NCI-H1092 treated with DMSO at 0.1 percent for 48 hours (cell line): ENCODE measurements at places on chromosomes 2 and 18.

- DNase-seq = no peak
Measured at GRCh38 chr18:49751427-49752094, 61.8 kb downstream of the ACAA2 start.

DNA sequence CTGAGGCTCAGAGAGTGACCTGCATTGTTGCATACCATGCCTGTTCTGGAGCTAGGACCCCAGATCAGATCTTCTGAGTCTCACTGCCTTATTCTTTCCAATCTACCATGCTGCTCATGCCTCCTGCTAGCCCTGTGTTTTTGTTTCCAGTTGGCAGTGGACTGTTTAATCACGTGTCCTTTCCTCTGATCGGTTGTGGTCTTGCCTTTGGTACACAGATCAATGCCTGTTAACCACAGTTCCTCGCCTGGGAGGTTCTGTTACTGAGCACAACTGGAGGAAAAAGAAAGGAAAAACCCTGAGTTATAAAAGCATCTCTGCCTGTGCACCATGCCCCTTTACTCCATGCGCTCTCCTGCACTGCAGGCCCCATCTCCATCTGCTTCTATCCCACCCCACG lies 329.1 kb downstream of the SETBP1 start:
- DNase-seq = no peak

DNA sequence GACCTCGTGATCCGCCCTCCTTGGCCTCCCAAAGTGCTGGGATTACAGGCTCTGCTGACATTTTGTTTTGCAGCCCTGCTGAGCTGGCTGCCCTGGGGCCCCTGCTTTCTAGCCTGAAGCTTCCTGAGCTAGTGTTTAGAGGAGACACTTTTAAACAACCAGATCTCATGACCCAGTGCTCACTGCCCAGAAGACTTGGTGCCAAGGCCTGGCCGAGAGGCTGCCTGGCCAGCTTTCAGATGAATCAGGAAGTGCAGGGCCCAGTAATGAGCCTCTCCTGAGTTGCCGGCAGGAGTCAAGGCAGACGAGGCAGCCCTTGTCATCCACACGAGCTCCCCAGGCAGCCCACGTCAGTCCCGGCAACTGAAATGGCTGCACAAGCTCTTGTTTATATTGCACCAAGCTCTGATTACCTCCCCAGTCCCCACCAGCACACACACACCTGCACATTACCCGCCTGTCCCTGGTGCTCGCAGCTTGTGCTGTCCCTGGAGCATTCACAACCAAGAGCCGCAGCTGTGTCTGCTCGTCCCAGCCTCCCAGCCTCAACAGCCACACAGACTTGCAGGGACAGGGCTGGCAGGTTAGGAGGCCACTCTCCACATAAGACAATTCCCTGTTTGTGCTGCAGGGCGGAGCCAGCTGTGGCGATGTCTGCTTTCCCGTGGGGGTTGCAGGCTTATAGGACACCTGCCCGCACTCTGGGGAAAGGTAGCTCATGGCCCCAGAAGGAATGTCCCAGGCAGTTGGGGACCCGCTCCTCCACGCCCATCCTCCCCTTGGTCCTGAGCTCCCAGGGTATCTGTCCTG lies 331.2 kb upstream of the MYT1L start:
- DNase-seq = peak; percentile 66

GRCh38 chr2:240983361-240983995 lies 14.9 kb upstream of the SNED1 start:
- DNase-seq = peak; percentile 38

DNA sequence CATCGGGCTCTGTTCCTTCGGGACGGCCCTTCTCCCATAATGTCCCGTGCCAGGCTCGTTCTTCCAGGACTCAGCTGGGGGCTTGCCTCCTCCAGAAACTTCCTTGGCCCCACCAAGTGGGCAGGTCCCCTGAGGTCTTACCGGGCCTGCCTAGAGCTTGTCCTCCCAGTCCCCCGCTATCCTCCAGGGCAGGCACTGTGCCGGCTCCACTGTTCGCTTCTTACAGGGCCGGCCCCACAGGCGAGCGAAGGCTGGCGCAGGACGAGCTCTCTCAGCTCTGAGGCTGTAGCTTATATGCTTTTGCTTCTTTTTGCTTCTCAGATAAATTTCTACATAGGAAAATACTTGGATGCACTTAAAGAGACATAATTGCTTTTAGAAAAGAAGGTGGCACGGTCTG lies 229.4 kb downstream of the TWIST2 start:
- DNase-seq = no peak

DNA sequence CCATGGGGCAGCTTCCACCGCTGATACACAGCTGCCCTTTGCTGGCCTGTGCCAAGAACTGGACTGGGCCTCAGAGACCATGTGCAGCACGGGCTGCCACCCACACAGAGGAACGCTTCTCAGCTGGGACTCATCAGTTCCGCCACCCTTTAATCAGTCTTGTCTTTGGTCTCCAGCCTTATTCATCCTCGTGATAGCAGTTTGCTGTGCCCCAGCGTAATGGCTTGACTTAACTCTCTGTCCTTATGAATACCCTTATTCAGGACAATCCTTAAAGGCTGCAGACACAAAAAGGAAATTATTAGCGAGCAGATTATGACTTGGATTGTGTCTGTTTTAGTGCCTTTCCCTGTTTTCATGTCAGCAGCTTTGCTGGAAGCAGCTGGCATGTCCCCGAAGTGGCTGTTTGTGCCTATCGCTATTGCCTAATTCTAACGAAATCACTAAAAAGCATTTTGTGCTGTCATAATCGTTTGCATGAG lies 108.9 kb upstream of the DAPL1 start:
- no peak for DNase-seq

- no peak for DNase-seq
Measured at GRCh38 chr2:164850235-164850634, 8.6 kb upstream of the COBLL1 start.

DNA sequence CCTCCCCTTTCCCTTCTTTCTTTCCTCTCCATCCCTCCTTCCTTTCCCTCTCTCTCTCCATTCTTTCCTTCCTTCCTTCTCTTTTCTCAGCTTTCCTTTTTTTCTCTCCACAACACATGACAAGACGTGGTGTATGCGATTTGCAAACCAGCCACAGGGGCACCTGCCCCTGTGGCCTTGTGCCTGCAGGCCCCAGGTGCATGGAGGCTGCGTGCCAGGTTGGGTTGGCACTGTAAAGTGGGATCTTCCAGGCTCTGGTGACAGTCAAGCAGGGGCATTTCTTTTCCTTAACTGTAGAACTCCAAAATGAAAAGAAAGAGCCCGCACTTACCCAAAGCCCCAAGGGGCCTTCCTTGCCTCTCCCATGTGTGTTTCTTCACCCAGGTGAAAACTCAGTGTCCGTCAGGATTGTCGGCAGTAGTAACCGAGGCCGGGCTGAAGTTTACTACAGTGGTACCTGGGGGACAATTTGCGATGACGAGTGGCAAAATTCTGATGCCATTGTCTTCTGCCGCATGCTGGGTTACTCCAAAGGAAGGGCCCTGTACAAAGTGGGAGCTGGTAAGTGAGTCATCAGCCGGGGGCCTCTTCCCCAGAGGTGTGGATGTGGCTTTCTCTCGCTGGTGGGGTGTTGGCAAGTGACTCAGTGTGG lies 50.9 kb downstream of the MARCO start:
- no peak for DNase-seq

DNA sequence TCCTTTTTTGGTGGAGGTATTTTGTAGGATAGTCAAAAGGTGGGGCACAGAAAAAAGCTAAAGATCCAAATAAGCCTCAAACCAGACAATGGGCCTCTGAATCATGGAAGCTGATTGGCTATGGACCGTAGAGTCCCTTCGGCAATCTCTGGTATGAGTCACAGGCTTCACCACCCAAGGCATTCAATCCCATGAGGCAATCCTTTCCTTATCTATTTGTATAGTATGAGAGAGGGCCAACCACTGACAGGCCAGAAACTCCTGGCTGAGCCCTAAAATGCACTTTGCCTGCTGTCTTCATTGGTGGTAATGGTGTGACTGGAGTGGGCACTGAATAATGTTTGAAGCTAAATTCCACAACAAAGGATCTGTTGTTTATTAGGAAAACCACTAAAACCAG lies 38.7 kb upstream of the MEX3C start:
- no peak for DNase-seq

DNA sequence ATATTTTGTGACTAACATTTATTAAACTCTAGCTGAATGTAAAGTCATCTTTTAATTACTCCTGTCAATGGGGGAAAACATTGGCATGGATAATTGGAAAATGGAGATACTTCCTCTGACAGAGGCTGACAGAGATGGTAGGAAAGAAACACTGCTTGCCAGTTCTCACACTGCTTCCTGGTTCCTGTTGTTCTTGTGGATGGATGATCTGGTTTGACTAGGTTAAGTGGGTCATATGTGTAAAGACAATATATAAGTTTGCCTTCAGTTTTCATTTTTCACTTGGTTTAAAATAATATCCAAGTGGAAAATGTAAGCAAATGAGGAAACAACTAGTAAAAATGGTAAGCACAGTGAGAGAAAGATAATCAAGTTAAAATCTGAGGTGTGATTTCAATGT lies 188.8 kb upstream of the CWC22 start:
- no peak for DNase-seq

DNA sequence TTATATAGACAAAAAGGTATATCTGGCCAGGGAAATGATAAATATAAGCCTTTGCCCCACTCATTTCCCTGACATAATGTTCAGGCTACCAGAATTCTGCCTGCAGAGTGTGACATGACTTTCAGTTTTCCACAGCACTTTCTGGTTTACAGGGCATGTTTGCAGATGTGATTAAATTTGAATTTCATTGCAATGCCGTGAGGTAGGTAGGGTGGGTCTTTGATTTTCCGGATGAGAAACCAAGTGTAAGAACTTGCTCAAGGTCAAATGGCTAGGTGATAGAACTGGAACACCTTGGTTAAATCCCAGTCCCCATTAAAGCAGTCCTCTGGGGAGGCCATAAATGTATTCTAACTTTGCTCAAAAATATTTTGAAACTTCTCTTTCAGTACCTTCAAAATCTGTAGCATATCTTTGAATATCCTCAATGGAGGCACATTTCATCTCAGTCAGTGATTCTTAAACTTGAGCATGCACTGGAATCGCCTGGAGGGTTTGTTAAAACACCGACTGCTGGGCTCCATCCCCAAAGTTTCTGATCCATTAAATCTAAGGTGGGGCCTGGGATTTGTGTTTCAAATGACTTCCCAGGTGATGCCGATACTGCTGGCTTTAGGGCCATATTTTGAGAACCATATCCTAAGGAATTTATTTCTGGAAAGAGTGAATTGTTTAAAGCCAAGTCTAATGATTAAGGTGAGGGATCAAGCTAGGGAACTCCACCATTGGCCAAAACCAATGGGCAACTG lies 35.0 kb downstream of the MRPL33 start:
- DNase-seq = no peak

DNA sequence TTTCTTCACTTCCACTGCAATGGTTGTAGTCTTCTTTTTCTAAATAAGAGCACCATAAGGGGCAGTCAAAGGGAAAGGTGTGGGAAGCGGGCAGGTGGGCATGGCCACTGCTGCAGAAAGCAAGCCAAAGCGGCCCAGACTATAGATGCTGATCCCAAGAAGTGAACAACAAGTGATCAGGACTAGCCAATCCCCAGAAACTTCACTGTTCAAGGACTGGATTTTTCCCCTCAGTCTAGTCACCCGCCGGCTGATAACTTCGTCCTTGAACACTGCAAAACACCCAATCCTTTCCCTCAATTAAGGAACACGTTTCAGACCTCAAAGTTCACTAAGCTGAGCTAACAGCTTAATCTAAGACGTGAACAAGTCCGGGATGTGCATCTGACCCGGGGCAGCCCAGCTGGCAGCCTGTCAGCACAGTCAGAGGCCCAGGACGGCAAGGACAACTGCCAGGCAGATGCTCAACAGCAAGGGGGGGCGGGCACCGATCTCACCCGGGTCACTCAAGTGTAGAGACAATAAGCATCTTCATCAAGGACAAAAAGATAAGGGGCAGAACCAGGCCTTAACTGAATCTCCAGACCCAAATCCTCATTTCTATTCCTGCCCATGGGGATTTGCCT lies 59.8 kb downstream of the HDLBP start:
- no peak for DNase-seq

- no peak for DNase-seq
Measured at GRCh38 chr18:26493021-26493420, 55.3 kb downstream of the KCTD1 start.

DNA sequence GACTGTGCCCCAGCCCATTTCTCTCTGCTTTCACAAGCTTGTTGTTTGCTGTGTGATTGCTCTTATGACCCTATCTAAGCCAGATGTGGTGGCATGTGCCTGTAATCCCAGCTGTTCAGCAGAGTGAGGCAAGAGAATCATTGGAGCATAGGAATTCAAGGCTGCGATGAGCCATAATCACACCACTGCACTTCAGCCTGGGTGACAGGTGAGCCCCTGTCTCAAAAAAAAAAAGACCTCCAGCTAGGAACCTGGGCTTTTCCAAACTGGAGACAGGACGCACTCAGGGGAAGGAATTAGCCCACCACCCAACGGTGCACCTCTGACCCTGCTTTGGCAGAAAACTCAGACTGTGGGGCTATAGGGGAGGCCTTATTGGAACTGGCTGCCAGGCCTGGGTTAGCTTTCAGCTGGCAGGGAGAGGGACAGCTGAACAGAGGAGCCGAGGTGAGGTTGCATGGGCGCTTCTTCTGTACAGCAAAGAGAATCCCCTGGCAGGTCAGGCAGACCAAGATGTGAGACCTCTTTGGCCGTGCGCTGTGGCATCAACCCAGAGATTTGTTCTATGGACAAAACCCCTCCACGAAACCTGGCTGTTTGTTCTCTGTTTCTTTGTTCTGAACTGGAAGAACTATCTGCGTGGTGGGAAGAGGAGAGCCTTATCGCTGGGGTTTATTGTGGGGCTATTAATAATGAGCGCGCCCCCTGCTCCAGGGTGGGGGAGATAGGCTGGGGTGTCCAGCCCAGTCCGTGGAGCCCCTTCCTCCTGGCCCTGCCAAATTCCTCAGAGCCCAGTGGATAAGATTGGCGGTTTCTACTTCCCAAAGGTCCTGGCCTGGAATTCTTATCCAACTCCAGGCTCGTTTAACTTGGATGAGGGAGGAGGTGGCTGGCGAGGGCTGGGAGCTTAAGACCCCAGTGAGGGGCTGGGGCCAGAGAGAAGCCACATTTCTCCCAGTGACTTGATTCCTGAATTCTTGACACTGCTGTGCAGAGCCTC lies 38.8 kb upstream of the SMAD7 start:
- no peak for DNase-seq

- DNase-seq = no peak
Measured at GRCh38 chr2:32756074-32756727, 128.4 kb downstream of the TTC27 start.

- no peak for DNase-seq
Measured at GRCh38 chr2:121746071-121746578, 9.3 kb upstream of the TSN start.

GRCh38 chr2:166106431-166107015 lies 21.3 kb downstream of the SCN1A start:
- peak; percentile 10 for DNase-seq

- no peak for DNase-seq
Measured at GRCh38 chr18:43248610-43249249, 28.6 kb downstream of the SYT4 start.

- DNase-seq = no peak
Measured at GRCh38 chr2:691821-692761, 14.9 kb upstream of the TMEM18 start.
